Activated effector memory CD4-positive, alpha-beta T cell treated with anti-CD3 and anti-CD28 coated beads, Interleukin-2, amount 50 U/mL, for 16 hours (primary cell): ENCODE measurements at places on chromosomes 12 and 14.

GRCh38 chr14:102321456-102322422 is 2.2 kb downstream of the ZNF839 start:
- no peak for DNase-seq

- no peak for DNase-seq
These were observed 27.2 kb downstream of the GLT8D2 start for GRCh38 chr12:104022786-104023185.

DNA sequence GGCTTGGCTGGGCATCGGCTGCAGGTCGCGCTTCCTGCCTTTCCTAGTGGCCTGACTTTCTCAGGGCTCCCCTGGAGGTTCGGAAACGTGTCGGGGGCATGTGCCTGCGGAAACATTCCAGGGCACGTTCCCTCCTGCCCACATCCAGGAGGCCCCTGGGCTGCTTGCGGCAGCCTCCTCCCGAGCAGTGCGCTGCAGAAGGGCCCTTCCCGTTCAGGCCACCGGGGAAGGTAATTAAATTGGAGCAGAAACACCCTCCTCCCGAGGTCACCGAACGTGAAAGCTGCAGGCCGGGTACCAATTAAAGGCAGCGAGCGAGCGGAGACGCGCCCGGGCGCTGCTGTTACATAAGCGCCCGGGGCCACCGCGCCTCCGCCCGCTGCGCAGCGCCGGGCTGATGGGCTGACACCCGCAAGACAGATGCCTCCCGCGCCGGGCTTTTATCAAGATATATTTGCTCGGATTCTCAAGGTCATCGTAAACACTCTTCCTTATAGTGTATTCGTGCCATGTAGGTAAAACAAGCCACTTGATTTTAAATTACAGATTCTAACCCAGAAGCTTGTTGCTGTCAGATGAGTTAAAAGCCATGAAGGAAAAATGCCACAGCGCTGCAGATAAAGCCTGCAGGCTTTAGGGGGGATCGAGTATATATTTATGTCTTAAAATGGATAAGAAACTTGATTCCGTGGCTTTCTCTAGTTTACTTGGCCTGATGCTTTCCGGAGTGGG is 31.4 kb downstream of the SSPN start:
- DNase-seq: no peak

DNA sequence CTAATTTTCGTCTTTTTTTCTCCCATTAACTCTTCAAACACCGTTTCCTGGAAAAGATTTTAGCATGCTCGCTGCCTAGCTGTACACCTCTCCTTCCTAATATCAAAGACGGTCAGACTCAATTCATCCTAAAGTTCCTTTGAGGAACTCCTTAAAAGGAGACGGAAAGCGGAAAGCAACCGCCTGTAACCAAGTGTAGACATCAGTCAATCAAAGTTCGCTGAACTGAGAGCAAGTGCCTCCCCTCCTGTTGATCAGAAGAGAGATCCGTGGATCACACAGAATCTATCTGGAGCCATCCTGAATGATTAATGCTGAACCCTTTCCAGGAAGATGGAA is 412 bp upstream of the TEP1 start:
- no peak for DNase-seq

GRCh38 chr12:130484221-130484620 is 146.5 kb downstream of the PIWIL1 start:
- no peak for DNase-seq

- no peak for DNase-seq
These were observed 54.6 kb downstream of the TRAFD1 start for GRCh38 chr12:112179916-112180315.

GRCh38 chr12:58066296-58066695 is 124.9 kb downstream of the ATP23 start:
- DNase-seq: no peak

DNA sequence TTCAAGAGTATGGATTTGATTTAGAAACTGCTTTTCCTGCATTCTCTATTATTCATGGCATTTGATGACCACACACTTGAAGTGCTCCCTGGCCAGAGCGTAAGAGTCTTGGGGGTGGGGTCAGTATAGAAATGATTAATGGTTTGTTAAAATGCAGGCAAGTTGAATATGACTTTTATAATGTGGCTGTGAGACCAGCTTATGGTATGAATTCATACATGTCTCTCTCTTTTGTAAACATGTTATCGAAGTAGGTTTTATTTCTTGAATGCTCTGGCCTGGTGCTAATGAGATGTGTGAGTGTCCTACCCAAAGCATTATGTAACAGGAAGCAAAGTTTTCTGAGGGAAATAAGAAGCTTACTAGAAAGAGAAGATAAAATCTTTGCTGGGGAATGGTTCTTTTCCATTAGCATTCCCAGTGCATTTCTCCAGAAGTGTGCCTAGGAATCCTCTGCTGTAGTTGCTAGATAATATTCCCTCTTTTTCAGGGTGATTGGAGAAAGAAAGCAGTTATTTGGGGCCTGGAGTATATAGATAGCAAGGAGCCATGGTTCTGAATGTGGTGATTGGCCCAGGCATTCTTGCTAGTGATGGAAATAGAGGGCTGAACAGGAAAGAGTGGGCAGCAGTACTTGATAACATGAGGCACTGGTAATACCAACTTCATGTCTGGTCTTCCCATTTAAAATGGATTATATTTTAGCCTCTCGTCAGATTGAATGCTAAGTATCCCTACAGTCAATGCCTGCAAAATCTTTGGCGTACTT is 289.7 kb downstream of the RAD51B start:
- no peak for DNase-seq

GRCh38 chr14:28656704-28657255 is 109.8 kb upstream of the FOXG1 start:
- no peak for DNase-seq

GRCh38 chr14:62691647-62692489 is 353.4 kb downstream of the KCNH5 start:
- DNase-seq: no peak

- no peak for DNase-seq
These were observed 85.0 kb downstream of the TBX5 start for GRCh38 chr12:114320968-114321367.
